Posterior cingulate gyrus (tissue), 11 donors: ENCODE measurements at places on chromosomes 6 and 20.

DNA sequence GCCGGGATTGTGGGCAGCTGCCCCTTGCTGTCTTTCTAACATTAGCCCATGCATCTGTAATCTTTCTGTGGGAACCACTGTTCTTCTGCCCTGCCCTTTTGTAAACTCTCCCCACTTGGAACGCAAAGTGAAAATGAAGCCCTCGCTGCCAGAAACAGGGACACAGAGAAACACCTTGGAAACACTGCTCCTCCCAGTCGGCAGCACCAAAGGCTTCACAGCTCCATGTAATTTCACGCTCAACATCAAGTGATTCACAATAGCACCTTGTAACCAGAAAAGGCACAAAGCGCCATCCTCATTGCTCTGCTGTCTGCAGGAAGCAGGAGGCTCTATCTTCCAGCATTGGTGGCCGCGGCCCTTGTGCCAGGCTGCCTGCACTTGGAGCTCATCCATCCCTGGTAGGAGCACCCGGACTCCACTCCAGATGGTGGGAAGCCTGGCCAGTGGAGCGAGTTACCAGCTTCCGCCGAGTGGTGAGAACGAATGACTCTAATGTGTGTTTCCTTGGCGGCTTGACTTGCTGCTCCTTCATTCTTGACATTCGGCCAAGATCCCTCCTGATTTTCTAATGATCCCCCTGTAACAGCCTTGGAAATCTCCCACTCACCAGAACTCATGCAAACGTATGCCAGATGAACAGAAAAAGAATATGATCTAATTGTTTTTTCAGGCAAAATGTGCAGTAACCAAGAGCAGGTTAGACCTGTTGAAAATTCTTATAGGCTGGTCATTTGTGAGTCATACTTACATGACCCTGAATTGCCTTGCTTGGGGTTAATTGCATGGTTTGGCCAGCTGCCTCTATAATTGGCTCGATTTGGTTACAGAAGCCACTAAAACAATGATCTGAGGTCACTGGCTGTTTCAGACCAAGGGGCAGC is 169.1 kb upstream of the CDYL start:
- DNase-seq: peak; percentile 60

- DNase-seq: peak; percentile 78
Observed at GRCh38 chr20:44702776-44703175, 12.4 kb upstream of the CCN5 start.

GRCh38 chr6:106084106-106084988 is 1.8 kb upstream of the PRDM1 start:
- no peak for DNase-seq

- peak; percentile 85 for DNase-seq
Observed at GRCh38 chr6:166420351-166420750, 37.6 kb upstream of the MPC1 start.

DNA sequence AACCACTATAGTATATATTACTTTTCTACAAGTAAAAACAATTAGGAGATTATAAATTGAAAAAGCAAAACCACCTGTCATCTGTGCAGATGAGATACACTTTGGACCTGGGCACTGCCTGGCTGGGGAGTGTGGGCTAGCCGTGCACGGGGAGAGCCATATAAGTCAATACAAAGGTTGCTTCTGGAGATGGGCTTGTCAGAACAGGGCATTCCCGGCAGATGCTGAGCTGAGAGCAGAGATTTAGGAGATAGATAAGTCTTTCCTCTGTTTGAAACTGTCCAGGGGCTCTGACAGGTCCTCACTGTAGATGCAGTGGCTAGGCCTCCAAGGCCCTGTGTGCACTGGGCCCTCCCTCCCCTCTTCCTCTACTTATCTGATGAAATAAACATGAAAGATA is 34.5 kb downstream of the CD164 start:
- no peak for DNase-seq

GRCh38 chr20:34055290-34055689 is 56.8 kb downstream of the EIF2S2 start:
- DNase-seq: no peak

DNA sequence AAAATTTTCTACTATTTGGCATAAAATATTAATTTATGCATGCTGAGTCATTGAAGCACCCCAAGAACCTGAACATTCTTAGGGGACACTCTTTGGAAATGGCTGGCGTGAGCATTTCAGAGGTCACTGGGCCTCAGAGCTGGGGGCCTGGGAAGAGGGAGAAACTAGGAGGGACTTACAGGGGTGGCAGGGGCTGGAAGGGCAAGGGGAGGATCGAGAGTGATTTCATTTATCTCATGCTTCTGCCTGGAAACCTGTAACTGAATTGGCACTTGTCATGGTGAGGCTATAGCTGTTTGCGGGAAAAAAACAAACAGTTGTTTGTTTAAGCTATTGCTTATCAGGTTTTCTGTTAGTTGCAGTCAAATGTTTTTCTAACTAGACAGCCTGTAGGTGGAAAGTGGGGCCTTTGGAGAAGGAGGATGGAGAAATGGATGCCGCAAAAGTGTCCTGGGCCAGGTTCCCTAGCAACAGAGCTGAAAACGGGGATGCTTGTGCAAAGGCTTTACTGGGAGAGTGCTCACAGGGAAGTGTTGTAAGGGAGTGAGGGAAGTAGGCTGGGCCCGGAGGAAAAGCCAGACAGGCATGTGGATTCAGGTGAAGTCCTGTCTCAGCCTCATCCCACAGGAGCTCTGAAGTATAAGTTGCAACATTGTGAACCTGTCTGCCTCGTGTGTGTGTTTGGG is 36.4 kb upstream of the KAT14 start:
- no peak for DNase-seq

DNA sequence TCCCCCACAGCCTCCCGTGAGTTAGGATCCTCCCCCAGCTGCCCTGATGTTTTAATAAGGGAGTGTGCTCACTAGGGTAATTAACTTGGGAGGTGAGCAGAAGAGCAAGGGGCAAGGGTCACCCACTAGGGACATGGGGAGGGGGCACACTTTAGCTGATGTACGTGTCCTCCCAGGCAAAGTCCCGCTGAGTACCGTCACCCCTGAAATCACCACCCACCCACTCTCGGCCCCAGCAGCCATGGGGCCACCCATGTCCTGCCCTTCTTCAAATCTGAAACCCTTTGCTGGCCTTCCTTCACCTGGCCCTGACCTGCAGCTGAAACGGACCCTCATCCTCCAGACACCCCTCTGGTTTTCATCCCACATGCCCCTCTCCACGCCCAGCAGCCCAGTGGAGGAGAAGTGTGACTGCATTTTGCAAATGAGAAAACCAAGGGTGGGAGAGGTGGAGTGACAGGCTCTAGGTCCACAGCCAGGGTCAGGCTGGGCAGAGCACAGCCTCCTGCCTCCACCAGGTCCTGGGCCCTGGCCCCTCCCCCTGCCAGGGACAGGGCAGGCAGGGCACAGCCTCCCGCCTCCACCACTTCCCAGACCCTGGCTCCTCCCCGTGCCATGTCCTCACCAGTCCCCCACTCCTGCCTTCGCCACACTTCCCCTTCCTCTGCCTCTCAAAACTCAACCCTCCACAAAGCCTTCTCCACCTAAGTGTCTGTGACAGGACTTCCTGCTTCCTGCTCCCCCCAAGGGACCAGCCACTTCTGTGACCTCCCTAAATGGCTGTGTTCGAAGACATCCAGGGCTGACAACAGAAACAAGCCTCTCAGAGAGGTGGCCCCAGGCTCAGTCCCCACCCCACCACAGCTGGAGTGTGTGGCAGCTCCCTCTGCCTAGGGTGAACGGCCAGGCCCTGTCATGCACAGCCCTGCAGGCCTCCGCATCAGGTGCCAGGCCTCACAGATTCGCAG is 15.1 kb downstream of the ACSS1 start:
- peak; percentile 73 for DNase-seq

DNA sequence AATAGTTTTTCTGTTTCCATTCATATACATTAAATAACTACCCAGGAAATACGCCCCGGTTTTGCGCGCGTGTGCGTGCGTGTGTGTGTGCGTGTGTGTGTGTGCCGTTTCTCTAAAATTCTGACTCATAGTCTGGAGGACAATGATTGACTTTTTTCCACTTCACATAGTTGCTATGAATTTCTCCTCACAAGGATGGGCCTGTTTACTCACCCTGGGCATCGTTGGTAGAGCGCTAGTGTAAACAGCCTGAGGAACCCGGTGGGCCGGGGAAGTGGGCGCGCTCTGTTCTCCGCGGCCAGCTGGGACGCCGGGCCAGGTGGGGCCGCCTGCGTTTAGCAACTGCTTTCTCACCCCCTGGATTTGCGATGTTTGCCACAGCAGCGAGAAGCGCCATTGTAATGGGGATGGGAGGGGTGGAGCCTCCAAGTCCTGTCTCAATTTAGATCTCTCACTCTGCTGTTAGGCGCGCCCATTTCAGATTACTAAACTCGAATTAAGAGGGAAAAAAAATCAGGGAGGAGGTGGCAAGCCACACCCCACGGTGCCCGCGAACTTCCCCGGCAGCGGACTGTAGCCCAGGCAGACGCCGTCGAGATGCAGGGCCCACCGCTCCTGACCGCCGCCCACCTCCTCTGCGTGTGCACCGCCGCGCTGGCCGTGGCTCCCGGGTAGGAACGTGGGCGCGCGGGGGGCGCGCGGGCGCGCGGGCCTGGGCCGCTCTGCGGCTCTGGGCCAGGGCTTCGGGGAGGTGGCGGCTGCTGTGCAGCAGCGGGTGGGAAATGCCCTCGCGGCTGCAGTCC is at the start of gene CD109:
Gene CD109, plus strand, starts transcription at position 585 of the 803 bp plus-strand sequence. Its CDS starts 13 bp downstream, at position 598.
- peak; percentile 83 for DNase-seq

- no peak for DNase-seq
Observed at GRCh38 chr20:12068121-12068520, 150.4 kb downstream of the BTBD3 start.

GRCh38 chr20:36856195-36856594 is 19.7 kb upstream of the TLDC2 start:
- no peak for DNase-seq

DNA sequence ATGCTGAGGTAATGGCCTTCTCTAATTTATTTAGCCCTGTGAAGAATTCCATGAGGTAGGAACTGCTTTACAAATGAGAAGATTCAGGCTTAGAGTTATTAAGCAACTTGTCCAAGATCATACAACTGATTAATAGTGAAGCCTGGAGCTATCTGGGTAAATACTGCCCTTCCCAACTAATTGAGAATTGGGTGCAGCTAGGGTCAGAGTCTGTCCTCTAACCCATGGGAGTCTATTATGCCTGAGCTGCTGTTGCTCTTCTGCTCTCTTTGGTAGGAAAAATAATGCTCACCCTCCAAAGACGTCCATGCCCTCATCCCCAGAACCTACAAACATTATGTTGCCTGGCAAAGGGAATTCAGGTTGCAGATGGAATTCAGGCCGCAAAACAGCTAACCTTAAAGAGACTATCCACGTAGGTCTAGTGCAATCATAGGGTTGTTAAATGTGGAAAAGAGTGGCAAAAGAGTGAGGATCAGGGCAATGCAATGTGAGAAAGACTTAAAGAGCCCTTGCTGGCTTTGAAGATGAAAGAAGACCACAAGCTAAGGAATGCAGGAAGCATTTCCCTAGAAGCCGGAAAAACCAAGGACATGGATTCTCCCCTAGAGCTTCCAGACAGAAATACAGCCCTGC is 90.1 kb downstream of the SPTLC3 start:
- no peak for DNase-seq

DNA sequence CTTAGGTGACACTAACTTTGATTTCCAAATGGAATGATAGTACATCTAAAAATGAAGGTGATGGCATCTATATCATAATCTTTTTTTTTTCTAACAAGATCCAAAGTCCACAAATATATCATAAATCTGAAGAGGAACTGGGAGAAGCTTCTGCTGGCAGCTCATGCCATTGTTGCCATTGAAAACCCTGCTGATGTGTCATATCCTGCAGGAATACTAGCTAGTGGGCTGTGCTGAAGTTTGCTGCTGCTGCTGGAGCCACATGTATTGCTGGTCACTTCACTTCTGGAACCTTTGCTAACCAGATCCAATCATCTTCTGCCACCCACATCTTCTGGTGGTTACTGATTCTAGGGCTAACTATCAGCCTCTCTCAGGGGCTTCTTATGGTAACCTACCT is 27.4 kb upstream of the KHDC1 start:
- DNase-seq: no peak

GRCh38 chr6:2403546-2403945 is 158.1 kb upstream of the GMDS start:
- no peak for DNase-seq

- DNase-seq: no peak
Observed at GRCh38 chr6:20693466-20694063, 159.3 kb downstream of the CDKAL1 start.

- DNase-seq: no peak
Observed at GRCh38 chr6:43310624-43311023, 2.0 kb upstream of the CRIP3 start.

DNA sequence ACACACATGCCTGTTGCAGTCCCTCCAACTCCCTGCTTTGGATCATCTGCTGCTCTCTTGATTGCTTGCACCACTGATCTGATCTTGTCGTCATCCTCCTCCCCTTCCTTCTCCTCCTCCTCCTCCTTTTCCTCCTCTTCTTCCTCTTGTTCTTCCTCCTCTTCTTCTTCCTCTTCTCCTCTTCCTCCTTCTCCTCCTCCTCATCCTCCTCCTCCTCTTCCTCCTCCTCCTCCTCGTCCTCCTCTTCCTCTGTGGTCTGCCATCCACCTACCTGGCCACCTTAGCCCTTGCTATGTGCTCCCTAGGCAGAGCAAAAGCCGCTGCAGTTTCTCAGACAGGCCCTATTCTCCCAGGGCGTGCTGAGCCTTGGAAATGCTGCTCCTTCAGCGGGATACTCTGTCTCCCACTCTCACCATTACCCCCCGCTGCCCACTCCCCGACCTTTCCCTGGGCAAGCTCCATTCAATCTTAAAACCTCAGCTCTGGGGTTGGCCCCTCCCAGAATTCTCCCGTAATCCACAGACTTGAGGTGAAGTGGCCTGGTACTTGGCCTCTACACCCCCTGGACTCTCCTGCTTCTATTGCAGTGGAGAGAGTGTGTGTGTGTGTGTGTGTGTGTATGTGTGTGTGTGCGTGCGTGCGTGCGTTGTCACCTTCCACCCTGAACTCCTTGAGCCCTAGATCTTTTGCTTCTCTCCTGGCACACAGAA is 105.0 kb downstream of the SASH1 start:
- no peak for DNase-seq

GRCh38 chr20:34663213-34663943 is 13.5 kb downstream of the PIGU start:
- DNase-seq: no peak

GRCh38 chr6:157710604-157711003 is 112.4 kb upstream of the SNX9 start:
- no peak for DNase-seq

GRCh38 chr20:23631981-23632710 is 5.6 kb downstream of the CST3 start:
- DNase-seq: no peak

- DNase-seq: no peak
Observed at GRCh38 chr6:27863962-27864905, 48.0 kb downstream of the OR2B2 start.
